ENCODE measurements at places on chromosomes 6 and 20.

- no peak for DNase-seq
These were observed 50.0 kb downstream of the LAMA4 start for GRCh38 chr6:112204350-112204706.

- DNase-seq, result no peak
These were observed 331 bp upstream of the UFL1 start for GRCh38 chr6:96521306-96521643.

- DNase-seq, result no peak
These were observed 1288.1 kb upstream of the MAP3K7 start for GRCh38 chr6:91874971-91875370.

DNA sequence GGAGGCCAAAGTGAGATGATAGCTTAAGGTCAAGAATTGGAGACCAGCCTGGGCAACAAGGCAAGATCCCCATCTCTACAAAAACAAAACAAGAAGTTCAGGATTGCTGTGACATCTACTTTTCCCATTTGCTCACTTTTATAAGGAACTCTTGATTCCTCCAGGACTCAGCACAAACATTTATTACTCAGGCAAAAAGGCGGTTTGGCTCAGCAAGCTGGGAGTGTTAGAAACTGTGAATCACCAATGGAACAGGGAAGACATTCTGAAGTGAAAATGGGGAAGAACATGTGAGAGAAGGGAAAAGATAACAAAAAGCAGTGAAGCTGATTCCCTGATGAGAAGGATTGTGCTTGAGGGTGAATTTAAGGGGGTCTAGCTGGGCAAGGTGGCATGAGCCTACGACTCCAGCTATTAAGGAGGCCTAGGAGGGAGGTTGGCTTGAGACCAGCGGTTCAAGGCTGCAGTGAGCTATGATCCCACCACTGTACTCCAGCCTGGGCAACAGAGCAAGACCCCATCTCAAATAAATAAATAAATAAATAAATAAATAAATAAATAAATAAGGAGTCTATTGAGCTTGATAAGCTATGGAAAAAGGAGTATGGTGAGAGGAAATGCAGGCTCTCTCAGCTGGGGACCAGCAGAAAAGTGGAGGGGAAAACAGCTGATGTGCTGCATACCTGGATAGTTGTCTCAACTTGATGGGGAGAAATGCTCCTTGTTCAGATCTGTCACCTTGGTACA is 65.4 kb upstream of the HDDC2 start:
- no peak for DNase-seq

DNA sequence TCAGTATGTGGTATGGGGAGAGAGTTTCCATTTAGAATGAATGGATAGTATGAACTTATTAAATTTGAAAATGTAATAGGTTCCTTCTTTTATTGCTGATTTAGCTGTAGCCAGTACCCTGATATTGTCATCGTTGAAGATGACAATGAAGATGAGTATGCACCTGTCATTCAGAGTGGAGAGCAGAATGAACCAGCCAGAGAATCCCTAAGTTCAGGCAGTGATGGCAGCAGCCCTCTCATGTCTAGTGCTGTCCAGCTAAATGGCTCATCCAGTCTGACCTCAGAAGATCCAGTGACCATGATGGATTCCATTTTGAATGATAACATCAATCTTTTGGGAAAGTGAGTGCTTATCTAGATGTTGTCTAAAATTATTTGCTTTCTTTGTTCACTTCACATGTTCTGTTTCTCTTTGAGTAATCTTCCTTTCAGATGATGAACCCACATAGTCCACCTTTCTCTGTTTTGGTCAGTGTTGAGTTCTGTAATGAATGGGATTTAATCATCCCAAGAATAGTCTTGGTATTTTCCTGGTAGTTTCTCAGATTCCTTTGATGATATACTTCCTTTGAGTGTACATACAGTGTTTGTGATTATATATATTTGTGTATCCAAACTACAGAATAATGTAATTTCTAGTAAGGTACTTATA is 23.3 kb downstream of the HSF2 start:
- no peak for DNase-seq

DNA sequence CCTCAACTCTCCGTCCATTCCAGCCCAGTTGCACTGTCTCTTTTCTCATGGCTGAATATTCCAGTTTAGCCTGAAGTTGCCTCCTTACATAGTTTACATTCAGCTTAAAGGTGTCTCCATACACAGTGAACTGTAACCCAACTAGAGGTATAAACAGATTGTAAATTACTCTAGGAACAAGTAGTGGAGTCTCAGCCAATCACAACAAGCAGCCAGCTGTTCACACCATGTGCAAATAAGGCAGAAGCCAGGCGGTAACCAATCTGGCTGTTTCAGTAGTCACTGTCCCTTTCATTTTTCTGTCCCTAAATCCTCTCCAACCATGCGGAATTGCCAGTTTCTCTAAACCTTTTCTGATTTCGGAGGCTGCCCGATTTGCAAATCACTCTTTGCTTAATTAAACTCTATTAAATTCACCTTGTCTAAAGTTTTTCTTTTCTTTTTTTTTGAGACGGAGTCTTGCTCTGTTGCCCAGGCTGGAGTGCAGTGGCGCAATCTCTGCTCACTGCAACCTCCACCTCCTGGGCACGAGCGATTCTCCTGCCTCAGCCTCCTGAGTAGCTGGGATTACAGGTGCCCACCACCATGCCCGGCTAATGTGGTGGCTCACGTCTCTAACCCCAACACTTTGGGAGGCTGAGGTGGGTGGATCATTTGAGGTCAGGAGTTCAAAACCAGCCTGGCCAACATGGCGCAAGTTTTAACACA is 37.6 kb upstream of the GFOD1 start:
- no peak for DNase-seq

DNA sequence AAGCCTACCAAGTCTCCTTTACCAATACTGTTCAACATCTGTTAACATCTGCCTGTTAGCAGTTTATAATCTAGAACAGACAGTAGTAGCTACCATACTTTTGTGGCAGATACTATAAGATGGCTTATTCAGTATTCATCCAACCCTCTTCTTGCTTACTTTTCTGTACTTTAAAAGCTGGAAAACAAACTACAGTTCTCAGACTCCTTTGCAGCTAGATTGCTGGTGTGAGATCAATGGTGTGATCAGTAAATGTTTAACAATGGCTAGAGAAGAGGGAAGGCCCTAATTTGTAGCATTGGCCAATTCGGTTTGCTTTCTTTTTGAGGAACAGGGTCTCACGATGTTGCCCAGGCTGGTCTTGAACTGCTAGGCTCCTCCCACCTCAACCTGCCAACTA is 3.5 kb upstream of the REV3L start:
- no peak for DNase-seq

- DNase-seq, result no peak
These were observed 32.7 kb upstream of the CRISP1 start for GRCh38 chr6:49898904-49899566.

DNA sequence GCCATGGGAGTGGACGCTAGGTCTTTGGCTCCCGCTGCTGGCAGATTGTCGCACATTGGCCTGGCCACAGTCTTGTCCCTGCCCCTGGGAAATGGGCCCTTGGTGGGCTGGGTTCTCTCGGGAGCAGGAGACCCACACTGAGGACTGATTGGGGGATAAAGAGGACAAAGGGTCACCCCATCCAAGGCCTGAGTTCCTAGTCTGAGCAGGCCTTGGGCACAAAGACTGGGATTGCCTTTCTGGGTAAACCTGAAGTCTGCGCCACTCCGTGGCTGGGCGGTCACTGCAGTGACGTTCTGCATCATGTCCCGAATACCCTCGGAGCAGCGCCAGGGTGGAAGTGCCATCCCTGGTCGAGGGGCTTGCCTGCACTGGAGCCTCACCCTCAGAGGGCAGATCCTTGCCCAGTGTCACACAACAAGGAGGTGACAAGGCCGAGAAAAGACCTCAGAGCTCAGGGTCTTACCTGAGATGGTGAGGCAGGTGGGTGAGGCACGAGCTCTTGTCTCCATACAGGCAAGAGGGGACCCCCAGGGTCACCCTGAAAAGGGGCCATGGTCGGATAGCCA is 36.1 kb upstream of the ZBP1 start:
- DNase-seq, result no peak

- DNase-seq, result no peak
These were observed 262.0 kb downstream of the BTBD3 start for GRCh38 chr20:12179692-12180091.

- DNase-seq, result no peak
These were observed 73.7 kb downstream of the RPP40 start for GRCh38 chr6:4930025-4930691.

DNA sequence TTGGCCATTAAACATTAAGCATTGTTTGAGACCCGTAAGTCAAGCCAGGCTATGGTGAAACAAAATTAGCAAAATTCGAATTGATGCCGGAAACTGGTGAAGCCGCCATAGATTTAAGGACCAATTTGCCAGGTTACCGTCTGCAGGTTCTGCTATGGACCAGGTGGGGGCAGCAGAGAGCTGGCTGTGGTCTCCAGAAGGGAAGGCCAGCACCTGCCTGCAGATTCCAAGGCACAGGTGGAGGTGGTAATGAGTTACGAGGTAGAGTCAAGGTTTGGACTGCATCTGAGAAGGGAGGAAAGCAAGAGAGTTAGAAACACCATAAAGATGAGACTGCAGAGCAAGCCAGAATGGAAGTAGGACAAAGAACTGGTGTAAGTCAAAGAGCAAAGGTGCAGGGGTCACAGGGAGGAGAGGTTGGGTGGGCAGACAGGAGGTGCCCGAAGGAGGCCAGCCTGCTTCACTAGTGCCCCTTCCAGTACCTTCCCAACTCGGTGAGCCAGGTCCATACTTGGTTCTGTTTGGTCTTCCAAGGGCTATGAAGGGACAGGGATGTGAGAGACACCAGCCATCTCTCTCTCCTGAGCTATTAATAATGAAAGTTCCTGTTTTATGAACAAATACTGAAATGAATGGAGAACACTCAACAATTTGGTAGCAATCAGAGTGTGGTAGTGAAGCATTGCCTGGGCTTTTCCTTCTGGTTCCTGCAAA is 131.6 kb upstream of the ESR1 start:
- no peak for DNase-seq

DNA sequence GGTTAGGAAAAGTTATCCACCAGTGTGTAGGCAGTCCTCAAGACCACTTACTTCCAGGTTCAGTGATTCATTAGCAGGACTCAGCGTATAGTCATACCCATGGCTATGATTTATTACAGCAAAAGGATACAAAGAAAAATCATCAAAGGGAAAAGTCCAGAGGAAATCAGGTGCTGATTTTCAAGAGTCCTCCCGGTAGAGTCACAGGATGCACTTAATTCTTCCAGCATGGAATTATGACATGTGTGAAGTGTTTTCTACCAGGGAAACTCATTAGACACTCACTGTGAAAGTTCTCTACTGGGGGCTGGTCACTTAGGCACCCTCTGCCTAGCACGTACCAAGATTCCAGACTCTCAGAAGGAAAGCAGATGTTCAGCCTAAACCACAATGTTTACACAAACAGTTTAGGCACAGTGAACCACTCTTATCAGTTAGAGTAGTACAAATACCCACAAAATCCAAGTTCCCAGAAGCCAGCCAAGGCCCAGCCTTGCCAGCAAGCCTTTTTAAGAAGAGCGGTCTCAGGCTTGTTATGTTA is 10.2 kb downstream of the WFDC3 start:
- no peak for DNase-seq

DNA sequence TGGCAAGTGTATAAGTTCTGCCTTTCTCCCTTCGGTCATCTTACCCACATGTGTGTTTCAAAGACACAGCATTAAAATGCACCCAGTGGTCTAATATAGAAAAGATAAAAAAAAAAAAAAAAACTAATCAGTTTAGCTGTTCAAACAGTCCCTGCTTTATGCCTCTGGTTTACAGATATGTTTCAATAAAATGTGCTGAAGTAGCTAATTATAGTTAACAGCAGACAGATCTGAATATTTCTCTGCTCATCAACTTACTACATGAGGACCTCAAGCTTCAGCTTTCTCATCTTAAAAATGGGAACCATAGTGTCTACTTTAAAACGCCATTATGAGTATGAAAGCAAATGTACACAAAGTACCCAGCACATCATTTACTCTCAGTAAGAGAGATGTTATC is 280.6 kb upstream of the DEFB112 start:
- no peak for DNase-seq

DNA sequence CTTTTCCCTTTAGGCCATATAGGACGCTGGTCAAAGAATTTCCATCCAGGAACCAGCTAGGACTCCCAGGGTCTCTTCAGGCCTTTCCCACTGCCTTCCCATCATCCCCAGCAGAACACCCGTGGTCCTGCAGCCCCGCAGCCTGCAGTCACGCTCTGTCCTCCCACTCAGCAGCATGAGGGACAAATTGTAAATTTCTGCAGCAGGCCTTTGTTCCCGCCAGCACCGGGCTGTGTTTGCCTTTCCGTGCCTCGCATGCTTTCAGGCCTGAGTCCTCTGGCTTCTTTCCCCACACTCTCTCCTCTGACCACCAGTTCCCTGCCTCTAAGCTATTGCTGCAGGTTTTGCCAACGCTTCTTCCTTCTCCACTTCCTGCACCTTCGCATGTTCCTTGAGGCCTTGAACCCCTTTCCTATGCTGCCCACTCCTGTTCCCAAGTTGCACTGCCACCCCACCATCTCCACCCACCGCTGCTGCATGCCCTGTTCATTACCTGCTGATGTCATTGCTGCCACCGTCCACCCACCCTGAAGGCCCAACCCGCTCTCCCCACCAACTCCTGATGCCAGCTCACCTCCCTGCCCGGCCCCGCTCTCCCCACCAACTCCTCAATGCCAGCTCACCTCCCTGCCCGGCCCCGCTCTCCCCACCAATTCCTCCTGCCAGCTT is 49.8 kb downstream of the RNASET2 start:
- no peak for DNase-seq

DNA sequence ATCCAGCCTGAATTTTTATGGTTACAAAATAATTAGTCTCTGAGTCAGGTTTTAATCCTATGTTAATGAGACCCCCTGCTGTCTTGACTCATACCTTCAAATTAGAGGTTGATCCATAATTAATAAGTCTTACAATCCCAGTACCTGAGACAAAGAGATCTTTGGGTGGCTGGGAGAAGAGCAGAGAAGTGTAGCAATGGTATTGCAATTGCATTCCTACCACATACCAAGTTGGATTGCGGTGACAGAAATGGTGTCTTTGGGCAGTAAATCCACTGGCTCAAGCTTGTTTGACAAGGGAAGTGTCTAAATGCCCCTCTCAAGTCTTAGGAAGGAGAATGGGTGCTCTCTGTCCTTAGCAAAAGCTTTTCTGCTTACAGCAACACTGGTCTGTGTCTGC is 150.4 kb downstream of the BTBD3 start:
- DNase-seq, result no peak

- no peak for DNase-seq
These were observed 43.3 kb downstream of the VAPB start for GRCh38 chr20:58432186-58432954.

DNA sequence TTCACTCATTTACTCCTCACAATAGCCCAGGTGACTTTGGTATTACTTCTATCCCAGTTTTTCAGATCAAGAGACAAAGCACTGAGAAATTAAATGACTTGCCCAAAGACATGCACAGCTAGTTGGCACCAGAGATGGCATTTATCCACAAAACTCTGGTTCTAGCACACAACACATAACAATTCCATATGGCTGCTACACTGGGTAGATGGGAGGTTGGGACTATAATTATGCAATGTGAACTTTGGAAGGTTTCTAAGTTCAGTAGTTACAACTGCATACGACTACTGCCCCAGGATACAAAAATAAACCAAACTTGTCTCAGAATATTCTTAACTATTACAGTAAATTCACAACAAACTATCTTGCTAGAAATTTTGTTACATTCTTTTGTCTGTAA is 54.2 kb upstream of the MLIP start:
- DNase-seq, result no peak
